ENCODE measurements at places on chromosomes 5 and 9. TPM values are rescaled to one million over a fixed set of nuclear protein-coding genes. Genes with fewer than 3 reads are reported as not detected.

DNA sequence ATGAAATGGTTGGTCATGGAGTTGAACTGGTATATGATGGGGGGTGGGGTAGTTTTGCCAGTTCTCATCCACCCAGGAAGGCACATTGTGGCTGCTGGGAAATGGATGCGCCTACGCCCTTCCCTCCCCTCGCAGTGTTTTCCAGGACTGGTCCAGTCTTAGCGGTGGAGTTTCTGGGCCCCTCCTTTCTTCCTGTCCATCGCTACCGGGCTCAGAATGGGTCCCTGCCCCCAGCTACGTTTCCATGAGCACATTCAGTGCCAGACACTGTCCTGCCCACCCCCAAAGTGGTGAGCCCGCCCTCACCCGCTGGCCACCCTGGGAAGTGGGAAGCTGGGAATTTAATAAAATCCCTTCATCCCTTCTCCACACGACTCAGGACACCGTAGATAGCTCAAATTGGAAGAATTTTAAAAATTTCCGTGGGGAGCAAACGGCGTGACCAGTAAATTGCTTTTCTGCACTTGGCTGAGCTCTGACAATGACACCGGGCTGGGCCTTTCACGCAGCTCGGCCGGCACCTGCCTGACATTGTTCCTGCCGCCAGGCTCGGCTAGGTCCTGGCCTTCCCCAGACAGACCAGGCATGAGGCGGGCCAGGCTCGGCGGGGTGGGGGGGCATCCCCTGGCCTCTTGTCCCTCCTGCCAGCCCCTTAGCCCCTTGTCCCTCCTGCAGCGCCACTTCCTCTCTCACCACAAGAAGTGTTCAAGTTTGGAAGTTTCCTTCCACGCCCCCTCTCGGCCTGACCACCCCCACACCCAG lies 3.6 kb downstream of the FGF18 start:
- no peaks in the 10 kb centered on the region for H3K36me3 ChIP-seq
- no peak overlapping the region for H3K27ac ChIP-seq
- peaks cover 11% of the 10 kb centered on the region for H3K4me1 ChIP-seq
- peak; percentile 38 for DNase-seq
- H3K27me3 ChIP-seq: no peaks in the 10 kb centered on the region

GRCh38 chr9:115046199-115046598 lies 71.8 kb downstream of the TNC start:
- H3K27me3 ChIP-seq: no peaks in the 10 kb centered on the region
- H3K36me3 ChIP-seq: no peaks in the 10 kb centered on the region
- DNase-seq: no peak
- no peaks in the 10 kb centered on the region for H3K4me1 ChIP-seq

DNA sequence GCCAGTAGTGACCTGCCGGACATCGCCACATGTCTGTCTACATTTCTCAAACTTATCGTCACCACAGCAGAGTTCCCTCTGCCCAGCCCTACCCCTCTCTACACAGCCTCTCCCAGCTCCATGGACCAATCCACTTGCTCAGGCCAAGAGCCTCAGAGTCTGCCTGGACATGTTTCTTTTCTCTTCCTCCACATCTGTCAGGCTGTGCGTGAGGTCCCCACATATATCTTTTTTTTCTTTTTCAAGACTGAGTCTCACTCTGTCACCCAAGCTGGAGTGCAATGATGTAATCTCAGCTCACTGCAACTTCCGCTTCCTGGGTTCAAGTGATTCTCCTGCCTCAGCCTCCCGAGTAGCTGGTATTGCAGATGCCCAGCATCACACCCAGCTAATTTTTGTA lies 62.7 kb upstream of the GGTA1 start:
- H3K4me1 ChIP-seq: no peaks in the 10 kb centered on the region
- DNase-seq: no peak
- H3K4me3 ChIP-seq: no peak overlapping the region

DNA sequence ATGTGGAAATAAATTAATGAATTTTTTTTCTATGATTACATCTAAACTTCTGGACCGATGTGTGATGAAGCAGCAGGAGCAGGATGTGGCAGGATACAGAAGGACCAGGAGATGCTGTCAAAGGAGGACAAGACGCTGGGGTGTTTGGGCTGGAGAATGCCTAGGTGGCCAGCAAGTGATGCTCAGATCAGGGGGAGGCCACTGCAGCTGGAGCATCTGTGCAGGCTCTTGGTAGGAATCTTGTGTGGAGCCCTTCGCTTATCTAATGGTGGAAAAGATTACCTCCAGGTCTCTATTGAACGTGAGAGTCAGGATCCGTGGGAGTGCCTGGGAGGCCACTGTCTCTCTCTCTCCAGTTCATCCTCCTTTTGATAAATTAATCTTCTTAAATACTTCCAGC lies 79.8 kb downstream of the MRPL36 start:
- H3K36me3 ChIP-seq: no peaks in the 10 kb centered on the region
- H3K27ac ChIP-seq: no peak overlapping the region
- H3K27me3 ChIP-seq: no peaks in the 10 kb centered on the region
- DNase-seq: no peak
- no peak overlapping the region for H3K4me3 ChIP-seq

DNA sequence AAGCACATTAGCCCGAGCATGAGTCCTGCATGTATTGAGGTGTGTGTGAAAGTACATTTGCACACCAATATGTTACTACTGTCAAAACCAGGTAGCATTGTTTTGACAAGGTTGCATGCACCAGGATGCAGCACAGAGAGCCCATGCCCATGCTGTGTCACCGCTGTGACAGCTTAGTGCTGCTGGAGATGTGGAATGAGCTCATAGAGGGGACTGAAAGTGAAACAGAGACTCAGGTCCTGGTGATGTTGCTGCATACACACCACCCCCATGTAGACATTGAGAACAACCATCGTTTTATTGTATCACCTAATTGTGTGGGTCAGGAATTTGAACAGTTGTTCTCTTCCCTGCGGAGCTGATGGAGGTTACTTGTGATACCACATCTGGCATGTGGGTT lies 53.0 kb downstream of the GADD45G start:
- peaks cover 37% of the 10 kb centered on the region for H3K4me1 ChIP-seq
- no peak overlapping the region for H3K4me3 ChIP-seq
- H3K27ac ChIP-seq: no peak overlapping the region
- no peak for DNase-seq
- no peaks in the 10 kb centered on the region for H3K36me3 ChIP-seq

- no peaks in the 10 kb centered on the region for H3K27me3 ChIP-seq
- H3K27ac ChIP-seq: no peak overlapping the region
- peaks cover 4% of the 10 kb centered on the region for H3K4me1 ChIP-seq
- no peak for DNase-seq
- no peaks in the 10 kb centered on the region for H3K36me3 ChIP-seq
Observed at GRCh38 chr5:11525020-11525419, 379.2 kb downstream of the CTNND2 start.

DNA sequence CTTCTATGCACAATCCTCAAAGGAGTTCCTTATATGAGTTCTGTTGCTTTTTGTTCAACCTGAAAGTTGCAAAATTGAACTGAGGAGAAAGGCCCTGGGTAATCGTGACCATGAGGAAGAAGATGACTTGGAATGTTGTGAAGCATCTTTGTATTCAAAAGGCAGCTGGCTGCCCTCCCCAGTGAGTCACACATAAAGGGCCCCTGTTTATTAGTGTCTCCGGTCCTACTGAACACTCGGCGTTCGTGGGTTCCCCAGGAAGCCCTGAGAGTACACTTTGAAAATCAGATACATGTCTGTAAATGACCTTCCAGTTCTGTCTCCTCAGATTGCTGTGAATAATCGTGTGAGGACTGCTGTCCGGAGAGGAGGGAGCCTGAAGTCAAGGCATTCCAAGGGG lies 73.6 kb downstream of the C9orf153 start:
- DNase-seq: no peak
- no peak overlapping the region for H3K4me3 ChIP-seq

- no peaks in the 10 kb centered on the region for H3K4me1 ChIP-seq
- no peak for DNase-seq
- H3K4me3 ChIP-seq: no peak overlapping the region
Observed at GRCh38 chr9:24500761-24501160, 44.9 kb downstream of the IZUMO3 start.

GRCh38 chr9:98533132-98533531 lies 175.6 kb downstream of the GABBR2 start:
- no peak overlapping the region for H3K4me3 ChIP-seq
- no peak overlapping the region for H3K27ac ChIP-seq
- no peaks in the 10 kb centered on the region for H3K36me3 ChIP-seq
- no peaks in the 10 kb centered on the region for H3K27me3 ChIP-seq

GRCh38 chr5:81140441-81140840 lies 92.7 kb upstream of the CKMT2 start:
- no peak overlapping the region for H3K27ac ChIP-seq
- no peaks in the 10 kb centered on the region for H3K36me3 ChIP-seq
- H3K4me3 ChIP-seq: no peak overlapping the region
- H3K4me1 ChIP-seq: no peaks in the 10 kb centered on the region

GRCh38 chr5:21581508-21581907 lies 1271.6 kb downstream of the CDH12 start:
- H3K27me3 ChIP-seq: no peaks in the 10 kb centered on the region
- no peaks in the 10 kb centered on the region for H3K4me1 ChIP-seq
- H3K36me3 ChIP-seq: no peaks in the 10 kb centered on the region
- H3K4me3 ChIP-seq: no peak overlapping the region

DNA sequence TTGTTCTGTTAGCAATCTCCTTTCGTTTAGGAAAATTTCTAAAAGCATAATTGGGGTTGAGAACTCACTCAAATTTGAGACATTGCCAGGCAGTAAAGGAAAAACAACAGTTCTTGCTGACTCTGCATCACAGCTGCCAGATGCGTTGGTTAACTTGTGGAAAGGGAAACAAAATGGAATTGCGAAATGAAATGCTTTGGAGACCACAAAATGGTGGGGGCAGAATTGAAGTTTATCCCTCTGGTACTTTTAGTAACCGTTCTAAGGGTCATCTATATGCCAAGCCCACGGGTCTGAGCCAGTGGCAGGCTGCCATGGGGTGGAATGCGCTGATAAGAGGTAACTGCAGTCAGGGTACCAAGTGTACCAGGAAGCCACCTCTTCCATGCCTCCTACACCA lies 28.6 kb upstream of the SELENOP start:
- DNase-seq: no peak
- no peaks in the 10 kb centered on the region for H3K4me1 ChIP-seq
- no peak overlapping the region for H3K27ac ChIP-seq
- no peaks in the 10 kb centered on the region for H3K36me3 ChIP-seq
- H3K27me3 ChIP-seq: no peaks in the 10 kb centered on the region
- H3K4me3 ChIP-seq: no peak overlapping the region

- no peak for DNase-seq
- no peak overlapping the region for H3K4me3 ChIP-seq
- H3K36me3 ChIP-seq: no peaks in the 10 kb centered on the region
Observed at GRCh38 chr9:108772301-108772894, 83.4 kb downstream of the ACTL7B start.

Gene CCNI2
- total RNA-seq: 0.88 TPM

Gene IL13
- not detected for total RNA-seq

Gene GDF9
- total RNA-seq: 0.19 TPM

Gene SCGB3A2
- total RNA-seq: not detected

Gene FBP2
- total RNA-seq: not detected

Gene GPR151
- not detected for total RNA-seq

Gene NREP
- total RNA-seq: 6.3 TPM

Gene LVRN
- not detected for total RNA-seq

Gene TRIM7
- total RNA-seq: 1.9 TPM
